Suprapubic skin (tissue), 4 donors: ENCODE measurements at places on chromosomes 6 and 20. TPM values are rescaled to one million over a fixed set of nuclear protein-coding genes. Genes with fewer than 3 reads are reported as not detected.

DNA sequence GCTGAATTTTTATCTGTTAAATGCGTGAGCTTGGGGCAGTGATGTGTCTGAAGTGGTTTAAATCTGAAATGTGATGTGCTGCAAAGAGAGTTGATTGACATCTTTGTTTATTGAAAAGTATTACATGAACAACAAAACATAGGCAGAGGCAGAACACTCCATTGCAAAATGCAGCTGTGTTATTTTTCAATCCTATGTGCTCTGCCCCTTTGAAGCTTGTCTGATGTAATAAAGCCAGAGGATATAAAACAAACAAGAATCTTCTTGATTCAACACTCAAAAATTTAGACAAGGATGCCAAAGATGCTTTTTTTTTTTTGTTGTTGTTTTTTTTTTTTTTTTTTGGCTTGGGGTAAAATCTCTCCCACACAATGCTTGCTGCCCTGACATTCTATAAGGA, 482.4 kb upstream of the MMS22L start:
- no peak overlapping the region for H3K4me3 ChIP-seq
- no peaks in the 10 kb centered on the region for H3K27me3 ChIP-seq
- no peak for DNase-seq
- no peaks in the 10 kb centered on the region for H3K4me1 ChIP-seq
- no peak overlapping the region for H3K27ac ChIP-seq
- H3K36me3 ChIP-seq = no peaks in the 10 kb centered on the region

- H3K4me3 ChIP-seq = no peak overlapping the region
- no peaks in the 10 kb centered on the region for H3K4me1 ChIP-seq
- no peak overlapping the region for H3K27ac ChIP-seq
- DNase-seq = no peak
Observed at GRCh38 chr6:55874316-55874715, 1.1 kb downstream of the BMP5 start.

- H3K27me3 ChIP-seq = no peaks in the 10 kb centered on the region
- no peak overlapping the region for H3K27ac ChIP-seq
- DNase-seq = no peak
Observed at GRCh38 chr20:33687993-33688937, 2.1 kb upstream of the E2F1 start.

DNA sequence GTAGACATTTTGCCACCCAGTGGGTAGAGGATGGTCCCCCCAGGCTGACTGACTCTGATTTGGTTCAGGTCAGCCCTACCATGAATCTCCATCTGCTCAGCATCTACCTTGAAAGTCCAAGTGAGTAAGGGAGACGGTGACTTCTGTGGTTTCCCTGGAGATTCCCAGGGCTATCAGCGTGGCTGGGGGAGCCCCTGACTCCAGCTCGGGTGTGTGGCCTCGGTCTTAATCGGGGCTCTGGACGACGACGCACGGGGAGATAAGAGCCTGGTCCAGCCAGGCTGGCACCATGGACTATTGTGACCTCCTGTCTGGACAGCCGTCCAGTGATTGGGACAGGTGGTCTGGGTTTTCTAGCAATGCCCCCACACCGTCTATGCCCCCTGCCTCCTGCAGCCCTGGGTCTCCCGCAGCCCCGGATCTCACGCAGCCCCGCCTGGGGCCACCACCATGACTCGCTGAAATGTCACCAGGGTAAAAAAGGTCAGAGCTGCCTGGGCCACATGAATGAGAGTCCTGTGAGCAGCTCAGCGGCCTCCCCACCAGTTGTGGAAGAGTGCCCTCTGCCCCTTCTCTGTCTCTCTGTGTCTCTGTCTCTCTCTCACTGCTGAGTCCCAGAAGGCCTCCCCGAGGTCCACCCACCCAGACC, 47.1 kb upstream of the GATA5 start:
- H3K36me3 ChIP-seq = no peaks in the 10 kb centered on the region
- H3K4me3 ChIP-seq = no peak overlapping the region
- H3K27me3 ChIP-seq = peaks cover 73% of the 10 kb centered on the region
- H3K4me1 ChIP-seq = no peaks in the 10 kb centered on the region
- no peak overlapping the region for H3K27ac ChIP-seq

- H3K4me1 ChIP-seq = peaks cover 72% of the 10 kb centered on the region
- no peaks in the 10 kb centered on the region for H3K27me3 ChIP-seq
Observed at GRCh38 chr6:44062771-44063560, 64.3 kb downstream of the MRPL14 start.

DNA sequence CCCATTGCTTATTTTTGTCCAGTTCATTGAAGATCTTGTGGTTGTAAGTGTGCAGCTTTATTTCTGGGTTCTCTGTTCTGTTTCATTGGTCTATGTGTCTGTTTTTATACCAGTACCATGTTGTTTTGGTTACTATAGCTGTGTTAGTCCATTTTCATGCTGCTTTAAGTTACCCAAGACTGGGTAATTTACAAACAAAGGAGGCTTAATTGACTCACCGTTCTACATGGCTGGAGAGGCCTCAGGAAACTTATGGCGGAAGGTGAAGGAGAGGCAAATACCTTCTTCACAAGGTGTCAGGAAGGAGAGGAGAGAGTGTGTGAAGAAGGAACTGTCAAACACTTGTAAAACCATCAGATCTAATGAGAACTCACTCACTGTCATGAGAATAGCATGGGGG, 29.9 kb upstream of the FERMT1 start:
- no peaks in the 10 kb centered on the region for H3K4me1 ChIP-seq
- no peak overlapping the region for H3K4me3 ChIP-seq
- DNase-seq = no peak
- no peaks in the 10 kb centered on the region for H3K36me3 ChIP-seq
- H3K27ac ChIP-seq = no peak overlapping the region

DNA sequence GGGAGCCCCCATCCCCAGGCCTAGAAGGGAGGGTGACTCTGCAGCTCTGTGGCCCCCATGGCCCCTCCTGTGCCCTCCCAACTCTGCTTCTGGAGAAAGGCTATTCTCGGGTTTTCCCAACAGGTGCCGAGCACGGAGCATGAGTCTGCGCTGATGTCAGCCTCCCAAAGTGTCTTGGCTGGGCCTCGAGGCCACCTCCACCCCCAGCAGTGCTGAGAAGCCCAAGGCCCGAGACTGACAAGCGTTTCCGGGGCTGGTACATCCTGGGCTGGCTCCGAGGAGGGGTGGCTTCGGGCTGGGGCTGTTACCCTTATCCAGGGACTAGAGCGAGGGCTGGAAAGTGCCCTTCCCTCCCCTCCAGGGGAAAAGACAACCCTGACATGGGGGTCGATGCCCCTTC, 60.2 kb upstream of the GATA5 start:
- DNase-seq = no peak
- H3K4me3 ChIP-seq = no peak overlapping the region
- peaks cover 88% of the 10 kb centered on the region for H3K27me3 ChIP-seq
- no peak overlapping the region for H3K27ac ChIP-seq
- peaks cover 9% of the 10 kb centered on the region for H3K4me1 ChIP-seq
- H3K36me3 ChIP-seq = no peaks in the 10 kb centered on the region

DNA sequence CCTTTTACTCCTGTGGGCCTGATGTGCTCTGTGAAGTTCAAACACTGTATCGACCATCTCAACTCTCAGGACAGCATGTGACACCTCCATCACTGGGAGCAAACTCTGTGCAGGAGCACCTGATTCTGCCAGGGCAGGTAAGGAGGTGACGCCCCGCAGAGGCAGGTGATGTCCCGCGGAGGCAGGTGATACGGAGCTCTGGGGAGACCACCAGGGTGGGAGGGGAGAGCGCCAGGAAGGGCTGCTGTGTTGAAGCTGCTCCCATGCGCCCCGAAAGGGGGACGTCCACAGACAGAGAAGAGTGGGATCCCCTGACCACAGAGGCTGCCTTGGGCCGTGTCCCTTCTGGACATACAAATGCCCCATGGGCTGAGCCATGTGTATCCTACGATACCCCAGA, 58.3 kb downstream of the DACT2 start:
- H3K36me3 ChIP-seq = no peaks in the 10 kb centered on the region
- peaks cover 5% of the 10 kb centered on the region for H3K4me1 ChIP-seq
- peaks cover 12% of the 10 kb centered on the region for H3K27me3 ChIP-seq
- no peak overlapping the region for H3K4me3 ChIP-seq

DNA sequence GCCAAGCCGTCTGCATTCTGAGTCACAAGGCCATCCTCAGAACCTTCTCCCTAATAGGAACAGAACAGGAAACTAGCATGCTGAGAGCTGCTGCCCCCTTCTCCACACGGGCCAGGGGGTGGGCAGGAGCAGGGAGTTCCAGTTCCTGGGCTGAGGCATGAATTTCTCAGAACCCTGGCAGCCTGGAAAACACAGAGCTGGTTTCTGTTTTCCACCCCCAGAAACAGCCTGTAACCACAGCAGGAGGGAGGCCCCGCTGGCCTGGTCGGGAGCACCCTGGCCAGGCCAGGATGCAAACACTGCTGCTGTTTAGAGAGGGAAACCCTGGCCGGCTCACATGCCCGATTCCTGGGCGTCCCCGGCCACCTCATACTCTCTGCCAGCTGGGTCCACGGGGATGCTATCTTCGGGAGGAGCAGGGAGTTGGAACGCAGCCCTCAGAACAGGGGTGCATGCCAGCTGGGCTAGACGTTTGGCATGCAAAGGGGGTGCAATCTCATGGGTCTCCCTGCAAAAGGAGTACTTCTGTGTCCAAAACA, 130.1 kb downstream of the NFATC2 start:
- no peak for DNase-seq
- peak overlapping the region; percentile 38 for H3K27ac ChIP-seq
- peaks cover 19% of the 10 kb centered on the region for H3K4me1 ChIP-seq
- no peak overlapping the region for H3K4me3 ChIP-seq
- no peaks in the 10 kb centered on the region for H3K27me3 ChIP-seq

DNA sequence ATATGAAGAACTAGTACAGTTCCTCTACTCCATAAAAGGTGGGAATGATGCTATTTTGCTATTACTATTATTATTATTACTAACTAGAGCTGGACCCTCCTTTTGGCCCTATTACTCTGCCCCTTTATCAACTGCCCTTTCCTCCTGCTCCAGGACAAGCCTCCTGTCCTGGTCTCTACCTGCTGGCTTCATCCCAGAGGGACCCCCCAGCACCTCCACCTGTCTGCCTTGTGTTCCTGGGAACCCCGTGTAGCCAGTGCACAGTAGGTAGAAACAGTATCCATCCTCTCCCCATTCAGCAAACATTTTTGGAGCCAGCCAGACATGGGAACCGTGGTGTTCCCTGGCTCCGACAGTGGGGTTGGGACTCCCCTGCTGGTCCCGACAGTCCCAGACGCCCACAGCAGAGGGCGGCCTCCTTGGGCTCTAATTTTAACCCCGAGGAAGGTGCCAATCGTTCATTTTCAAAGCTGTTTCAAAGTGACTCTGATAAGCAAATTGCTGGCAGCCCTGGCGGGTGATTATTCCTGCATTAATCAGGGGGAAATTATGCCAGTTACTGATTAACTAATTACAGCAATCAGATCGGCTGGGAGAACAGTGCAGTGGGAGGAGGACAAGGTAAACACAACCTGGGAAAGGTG, 44.2 kb upstream of the MDGA1 start:
- H3K36me3 ChIP-seq = no peaks in the 10 kb centered on the region
- H3K4me1 ChIP-seq = peaks cover 8% of the 10 kb centered on the region
- H3K27me3 ChIP-seq = peaks cover 31% of the 10 kb centered on the region
- no peak overlapping the region for H3K4me3 ChIP-seq

DNA sequence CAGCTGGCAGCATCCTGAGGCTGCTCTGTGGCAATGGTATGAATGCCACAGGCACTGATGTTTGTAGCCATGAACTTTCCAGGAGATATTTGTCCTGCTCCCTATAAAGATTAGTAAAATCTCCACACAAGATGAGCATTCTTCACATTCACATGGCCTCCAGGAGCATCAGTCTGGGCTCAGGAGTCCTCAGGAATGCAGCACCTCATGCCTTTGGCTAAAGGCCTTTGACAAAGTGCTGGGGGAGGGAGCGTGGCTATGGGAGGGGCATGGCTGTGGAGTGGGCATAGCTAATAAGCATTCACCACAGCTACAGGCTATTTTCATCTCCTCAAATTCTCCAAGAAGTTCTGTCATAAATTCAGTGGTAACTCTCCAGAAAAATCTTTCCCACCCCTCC, 90.5 kb upstream of the LY86 start:
- H3K27ac ChIP-seq = no peak overlapping the region
- H3K4me3 ChIP-seq = no peak overlapping the region
- DNase-seq = no peak
- no peaks in the 10 kb centered on the region for H3K27me3 ChIP-seq
- no peaks in the 10 kb centered on the region for H3K36me3 ChIP-seq

DNA sequence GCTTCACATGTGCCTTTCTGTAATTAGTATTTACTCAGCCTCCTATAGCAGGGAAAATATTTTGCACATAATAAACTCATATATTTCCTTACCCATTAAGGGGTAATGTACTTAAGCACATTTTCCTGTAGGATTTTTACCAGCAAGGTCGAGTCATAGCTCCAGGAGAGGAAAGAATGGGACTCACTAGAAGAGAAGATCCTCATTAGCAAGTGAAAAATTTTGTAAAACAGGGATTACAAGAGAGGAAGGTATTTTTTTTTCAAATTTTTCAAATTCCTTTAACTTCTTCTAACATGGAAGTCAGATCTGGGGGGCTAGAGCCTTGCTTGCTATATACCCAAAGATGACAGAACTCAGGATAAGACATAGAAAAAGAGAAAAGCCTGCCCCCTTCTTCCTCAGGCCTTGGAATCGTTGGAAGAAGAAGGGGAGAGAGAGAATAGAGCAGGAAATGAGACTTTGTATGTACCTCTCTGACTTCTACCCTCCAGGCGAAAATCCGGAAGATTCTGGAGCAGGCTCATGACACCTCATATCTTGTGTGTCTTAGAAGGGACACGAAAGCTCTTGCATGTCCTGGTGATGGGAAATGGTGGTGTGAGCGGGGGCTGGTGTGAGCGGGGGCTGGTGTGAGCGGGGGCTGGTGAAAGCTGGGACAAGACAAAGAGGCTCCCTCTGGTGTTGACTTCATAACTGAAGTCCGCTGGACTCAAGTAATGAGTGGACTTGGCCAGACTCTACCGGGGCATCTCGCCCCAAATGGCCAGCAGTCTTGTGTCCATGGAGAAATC, 256.9 kb upstream of the PLCB4 start:
- no peaks in the 10 kb centered on the region for H3K4me1 ChIP-seq
- H3K27ac ChIP-seq = peak overlapping the region; percentile 45
- no peak for DNase-seq
- H3K36me3 ChIP-seq = no peaks in the 10 kb centered on the region
- H3K4me3 ChIP-seq = no peak overlapping the region

GNL1 gene
- 33.9 TPM for total RNA-seq

MRAP2 gene
- total RNA-seq = 1.9 TPM

CRIP3 gene
- total RNA-seq = 2.6 TPM

SIGLEC1 gene
- total RNA-seq = 0.80 TPM

SLC17A1 gene
- not detected for total RNA-seq

WFDC10B gene
- total RNA-seq = not detected

ADGRF5 gene
- 13.0 TPM for total RNA-seq

PTK6 gene
- total RNA-seq = 70.6 TPM
